ENCODE measurements at places on chromosomes 5 and 9.
A peak's percentile ranks its signal among the peaks of the same experiment; 100 is the strongest.

GRCh38 chr9:107102011-107102410 lies 181.1 kb upstream of the RAD23B start:
- no peak for DNase-seq

GRCh38 chr9:97847474-97848214 lies 5.4 kb upstream of the FOXE1 start:
- no peak for DNase-seq

GRCh38 chr5:133321833-133322420 lies 270.1 kb downstream of the HSPA4 start:
- no peak for DNase-seq

DNA sequence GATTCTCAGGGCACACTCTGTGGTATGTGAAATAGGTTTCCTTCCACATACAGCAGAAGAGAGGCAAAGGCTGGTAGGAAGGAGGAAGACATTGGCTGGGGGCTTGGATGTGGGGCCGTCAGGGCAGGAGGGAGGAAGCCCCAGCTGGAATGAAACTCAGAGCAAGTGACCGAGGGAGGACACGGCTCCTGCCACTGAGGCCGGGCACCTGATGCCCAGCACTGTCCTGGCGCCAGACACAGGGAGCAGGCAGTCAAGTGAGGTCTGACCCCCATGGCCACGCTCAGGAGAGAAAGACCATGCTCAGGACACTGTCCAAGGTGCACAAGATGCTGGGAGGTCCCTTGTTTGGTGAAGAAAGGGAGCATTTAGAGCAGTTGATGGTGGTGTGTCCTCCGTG lies 245.5 kb downstream of the CACNA1B start:
- DNase-seq, result no peak

DNA sequence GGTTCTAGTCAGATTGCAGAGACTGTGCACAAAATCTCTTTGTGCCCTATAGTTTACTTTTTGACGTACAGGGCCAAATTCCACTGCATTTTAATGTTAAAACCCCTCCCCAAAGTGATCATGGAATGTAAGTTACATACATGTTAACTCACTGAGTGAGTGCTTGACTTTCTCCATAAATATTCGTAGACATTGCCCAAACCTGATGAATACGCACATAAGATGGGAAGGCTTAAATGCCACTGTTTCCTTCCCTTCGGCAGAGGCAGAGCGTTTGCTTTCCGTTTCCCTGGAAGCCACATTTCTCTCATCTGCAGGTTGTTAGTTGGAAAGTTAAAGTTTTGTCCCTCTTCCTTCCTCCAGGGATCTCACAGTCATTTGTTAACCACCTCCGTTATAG lies 286.2 kb downstream of the MCTP1 start:
- no peak for DNase-seq

DNA sequence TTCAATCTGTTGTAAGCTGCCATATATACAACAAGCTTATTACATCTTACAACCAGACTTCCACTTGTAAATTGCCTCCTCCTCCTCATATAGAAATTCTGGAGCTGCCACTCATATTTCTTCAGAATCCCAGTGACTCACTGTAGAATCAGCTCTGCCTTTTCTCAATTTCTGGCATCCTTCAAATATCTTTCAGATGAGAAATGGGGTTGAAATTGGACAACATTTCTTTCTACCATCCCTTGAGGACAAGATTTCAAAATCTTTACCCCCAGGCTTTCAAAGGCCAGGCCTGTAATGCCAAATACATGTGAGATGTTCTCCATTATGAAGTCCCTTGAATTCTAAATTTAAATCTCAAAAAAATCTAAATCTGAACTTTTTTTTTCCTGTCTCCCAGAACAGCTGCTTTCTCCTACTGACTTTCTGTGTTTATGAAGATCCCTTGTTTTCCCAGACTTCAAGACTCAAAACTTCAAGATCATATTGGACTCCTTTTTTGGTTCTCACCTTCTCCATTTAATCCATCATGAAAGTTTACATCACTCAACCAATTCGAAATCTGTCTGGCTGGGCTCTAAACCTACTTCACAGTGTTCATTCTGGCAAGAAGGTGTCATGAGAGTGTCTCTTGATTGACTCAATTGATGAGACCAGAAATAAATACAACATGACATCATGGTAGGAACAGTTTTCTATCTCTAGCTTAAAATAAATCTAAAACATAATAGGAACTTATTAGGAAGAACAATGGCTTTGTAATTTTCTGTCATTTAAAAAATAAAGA lies 109.8 kb downstream of the HMHB1 start:
- peak; percentile 96 for DNase-seq

GRCh38 chr9:107155244-107155817 lies 127.7 kb upstream of the RAD23B start:
- no peak for DNase-seq

- no peak for DNase-seq
Observed at GRCh38 chr5:60232036-60232795, 338.7 kb upstream of the PDE4D start.

DNA sequence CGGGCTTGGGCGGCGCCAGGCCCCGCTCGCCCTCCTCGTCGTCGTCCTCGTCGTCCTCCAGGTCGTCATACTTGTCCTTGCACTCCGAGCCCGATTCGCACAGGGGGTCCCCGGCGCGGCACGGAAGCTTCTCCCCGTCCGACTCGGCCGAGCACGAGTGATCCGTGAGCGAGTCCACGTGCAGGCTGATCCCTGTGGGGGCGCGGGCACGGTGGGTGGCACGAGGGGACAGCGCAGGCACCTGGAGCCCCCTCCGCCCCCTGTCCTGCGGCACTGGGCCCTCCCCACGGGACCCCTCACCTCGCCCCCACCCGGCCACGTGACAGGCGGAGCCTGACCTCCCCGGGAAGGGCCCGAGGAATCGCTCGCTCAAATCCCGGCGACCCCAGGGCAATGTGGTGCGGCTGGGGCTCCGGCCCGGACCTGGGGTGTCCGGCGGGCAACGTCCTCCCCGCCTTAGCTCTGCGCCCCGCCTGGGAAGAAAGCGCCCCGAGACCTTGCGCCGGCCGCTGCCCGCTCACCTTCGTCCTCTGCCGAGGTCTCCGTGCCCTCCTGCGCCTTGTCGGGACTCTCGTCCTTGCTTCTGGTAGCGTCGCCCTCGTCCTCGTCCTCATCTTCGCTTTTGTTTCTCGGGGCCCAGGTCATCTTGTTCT lies 2.5 kb downstream of the IRX2 start:
- no peak for DNase-seq

- DNase-seq, result no peak
Observed at GRCh38 chr5:101687349-101687985, 608.6 kb downstream of the SLCO4C1 start.

- DNase-seq, result no peak
Observed at GRCh38 chr9:10268531-10269485, 344.0 kb downstream of the PTPRD start.

DNA sequence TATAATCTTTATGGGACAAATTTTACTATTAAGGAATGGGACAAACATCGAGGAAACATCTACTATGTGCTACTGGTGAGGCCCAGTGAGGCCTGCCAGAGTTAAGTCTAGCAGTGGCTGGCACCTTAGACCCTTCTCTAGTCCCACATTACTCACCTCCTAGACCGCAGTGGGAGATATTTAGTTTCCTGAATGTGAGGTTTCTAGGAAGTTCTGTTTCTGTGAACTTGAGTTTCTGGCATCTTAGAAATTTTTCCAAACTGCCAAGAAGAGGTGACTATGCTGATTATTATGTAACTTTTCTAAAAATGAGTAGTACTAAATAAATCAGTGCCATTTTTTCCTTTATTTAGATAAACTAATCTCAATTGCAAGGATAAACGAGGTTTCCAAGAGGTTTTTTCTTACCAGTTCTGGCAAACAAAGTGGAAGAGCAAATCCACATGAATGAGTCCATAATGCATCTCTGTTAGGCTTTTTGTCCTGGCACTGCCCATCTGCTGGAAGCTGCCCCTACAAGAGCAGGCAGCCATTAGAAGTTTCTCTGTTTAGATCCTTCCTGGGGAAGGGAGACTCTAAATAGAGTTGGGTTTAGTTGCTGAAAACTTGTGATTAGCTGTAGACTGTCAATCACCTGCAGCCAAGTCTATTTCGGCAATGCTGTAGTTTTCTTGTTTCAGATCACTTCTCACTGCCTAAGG lies 348.7 kb downstream of the MAN2A1 start:
- DNase-seq, result peak; percentile 74

- no peak for DNase-seq
Observed at GRCh38 chr9:132283863-132284262, 70.9 kb downstream of the SETX start.

GRCh38 chr5:1728846-1729245 lies 70.8 kb downstream of the MRPL36 start:
- DNase-seq, result no peak

GRCh38 chr9:21455320-21455719 lies 15.1 kb downstream of the IFNA1 start:
- peak; percentile 9 for DNase-seq

GRCh38 chr5:63854076-63854475 lies 108.2 kb downstream of the HTR1A start:
- no peak for DNase-seq

GRCh38 chr9:82010711-82011110 lies 22.1 kb downstream of the SPATA31D1 start:
- no peak for DNase-seq

DNA sequence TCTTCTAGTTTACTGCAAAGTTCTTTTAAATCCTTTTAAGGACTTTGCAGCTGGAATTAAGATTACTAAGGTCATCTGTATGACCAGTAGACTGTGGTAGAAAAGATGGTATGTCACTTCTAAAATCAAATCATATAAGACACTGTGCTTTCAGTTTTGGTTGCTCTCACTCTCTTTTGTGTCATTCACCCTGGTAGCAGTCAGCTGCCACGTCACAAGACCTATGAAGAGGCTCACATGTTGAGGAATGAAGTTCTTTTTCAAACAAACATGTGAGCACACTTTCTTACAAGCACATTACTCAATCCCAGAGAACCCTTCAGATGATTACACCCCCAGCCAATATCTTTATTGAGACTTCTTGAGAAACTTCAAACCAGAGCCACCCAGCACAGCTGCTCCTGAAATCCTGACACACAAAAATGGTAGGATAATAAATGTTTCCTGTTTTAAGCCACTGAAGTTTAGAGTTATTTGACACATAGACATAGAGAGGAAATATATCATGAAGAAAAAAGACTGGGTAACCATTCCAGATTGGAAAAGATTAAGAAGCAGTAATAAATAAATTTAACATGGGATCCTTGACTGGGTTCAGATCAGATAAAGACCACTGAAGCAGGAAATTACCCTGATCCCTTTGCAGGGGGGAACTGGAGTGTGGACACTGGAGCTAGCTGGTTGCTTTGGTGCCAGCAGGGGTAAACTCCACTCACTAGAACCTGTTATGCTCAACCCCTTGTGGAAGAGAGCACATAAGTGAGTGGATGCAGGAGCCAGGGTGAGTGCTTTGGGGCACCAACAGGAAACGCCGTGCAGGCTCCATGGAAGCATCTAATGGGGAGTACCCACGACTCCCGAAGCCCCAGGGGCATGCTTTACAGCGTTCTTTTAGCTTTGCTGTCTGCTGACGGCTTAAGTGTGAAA lies 64.1 kb downstream of the SLCO4C1 start:
- DNase-seq, result no peak

DNA sequence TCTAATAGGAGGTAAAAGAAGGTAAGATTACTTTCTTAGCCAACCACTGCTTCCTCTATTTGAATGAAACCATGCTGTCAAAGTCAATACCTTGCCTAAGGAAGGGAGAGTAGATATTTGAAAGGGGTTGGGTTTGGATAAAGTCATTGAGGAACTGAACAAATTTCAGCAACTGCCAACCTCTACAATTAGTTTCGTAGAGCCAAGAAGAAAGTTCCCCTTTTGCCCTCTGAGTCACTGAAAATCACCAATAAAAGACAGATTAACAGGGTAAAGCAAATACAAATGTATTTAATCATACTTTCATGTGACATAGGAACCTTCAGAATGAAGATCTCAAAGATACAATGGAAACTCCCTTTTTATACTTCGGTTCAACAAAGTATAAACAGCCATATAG lies 615.7 kb downstream of the GABRG2 start:
- no peak for DNase-seq

DNA sequence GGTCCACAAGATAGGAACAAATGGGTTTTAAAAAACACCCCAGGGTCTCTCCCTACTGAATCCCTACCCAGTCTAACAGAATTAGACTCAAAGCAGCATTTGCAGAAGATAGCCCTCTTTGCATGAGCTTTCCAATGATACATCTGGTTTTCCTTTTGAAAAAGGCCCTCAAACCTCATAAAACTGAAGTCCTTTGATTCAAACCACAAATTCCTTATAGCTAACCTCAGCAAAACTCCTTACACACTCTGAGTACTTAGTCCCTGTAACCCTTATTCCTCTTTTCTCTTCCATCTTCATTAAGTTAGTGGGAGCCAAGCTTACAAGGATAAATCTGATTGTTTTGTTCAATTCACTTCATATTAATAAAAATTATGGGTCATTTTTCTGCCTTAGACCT lies 90.5 kb upstream of the TNC start:
- DNase-seq, result peak; percentile 57

DNA sequence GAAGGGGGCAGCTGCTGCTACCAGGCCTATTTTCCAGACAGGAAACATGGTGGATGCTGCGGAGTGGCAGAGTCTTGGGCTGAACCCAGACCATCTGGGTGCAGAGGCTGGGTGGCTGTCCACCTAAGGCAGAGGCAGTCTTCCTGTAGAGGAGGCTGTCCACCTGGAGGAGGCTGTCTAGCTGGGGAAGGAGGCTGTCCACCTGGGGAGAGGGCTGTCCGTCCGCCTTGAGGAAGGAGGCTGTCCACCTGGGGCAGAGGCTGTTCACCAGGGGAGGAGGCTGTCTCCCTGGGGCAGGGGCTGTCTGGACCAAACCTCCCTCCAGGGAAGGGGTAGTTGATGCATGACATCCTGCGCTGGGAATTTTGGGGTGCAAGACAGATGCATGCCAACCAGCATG lies 39.2 kb upstream of the BARHL1 start:
- no peak for DNase-seq

DNA sequence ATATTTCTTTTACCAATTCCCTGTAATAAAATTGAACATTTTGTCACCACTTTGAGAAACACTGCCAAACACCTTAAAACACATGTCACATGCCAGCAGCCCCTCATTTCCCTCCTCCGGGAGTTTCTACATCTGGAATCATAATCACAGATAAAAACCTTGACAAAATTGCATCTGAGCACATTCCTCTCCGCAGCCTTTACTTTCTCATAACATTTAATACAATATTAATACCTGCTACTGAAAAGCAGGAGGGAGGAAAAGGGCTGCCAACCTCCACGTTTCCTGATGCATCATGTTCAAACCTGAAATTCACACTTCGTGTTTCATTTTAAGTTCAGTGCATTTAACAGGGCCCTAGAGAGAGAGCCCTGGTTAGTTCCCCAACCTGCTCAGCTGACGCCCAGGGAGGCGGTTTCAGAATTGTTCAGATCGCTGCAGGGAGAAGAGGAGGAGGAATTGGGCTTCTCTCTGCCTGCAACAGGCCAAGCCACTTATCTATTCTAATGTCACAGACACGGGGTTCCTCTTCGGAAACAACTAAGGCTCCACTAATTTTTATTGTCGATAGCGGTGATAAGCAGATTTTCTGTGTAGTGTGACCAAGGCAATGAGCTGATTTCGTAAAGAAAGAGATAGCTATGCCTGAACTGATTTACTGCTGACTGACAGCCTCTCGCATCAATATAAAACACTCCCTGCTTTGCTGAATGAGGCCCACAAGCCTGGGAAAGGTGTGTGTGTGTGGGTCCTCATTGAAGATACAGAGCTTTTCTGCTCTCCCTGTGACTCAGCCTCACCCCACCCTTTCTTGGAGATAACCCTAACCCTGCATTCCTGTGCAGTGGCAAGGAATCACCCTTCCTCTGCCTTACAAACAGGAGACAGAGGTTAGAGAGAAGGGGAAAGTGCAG lies 4.9 kb upstream of the LHX2 start:
- peak; percentile 69 for DNase-seq
